Activated T-helper 1 cell treated with anti-CD3 and anti-CD28 coated beads, Interleukin-2, amount 50 U/mL, for 16 hours (primary cell): ENCODE measurements at places on chromosomes 1 and 21.

DNA sequence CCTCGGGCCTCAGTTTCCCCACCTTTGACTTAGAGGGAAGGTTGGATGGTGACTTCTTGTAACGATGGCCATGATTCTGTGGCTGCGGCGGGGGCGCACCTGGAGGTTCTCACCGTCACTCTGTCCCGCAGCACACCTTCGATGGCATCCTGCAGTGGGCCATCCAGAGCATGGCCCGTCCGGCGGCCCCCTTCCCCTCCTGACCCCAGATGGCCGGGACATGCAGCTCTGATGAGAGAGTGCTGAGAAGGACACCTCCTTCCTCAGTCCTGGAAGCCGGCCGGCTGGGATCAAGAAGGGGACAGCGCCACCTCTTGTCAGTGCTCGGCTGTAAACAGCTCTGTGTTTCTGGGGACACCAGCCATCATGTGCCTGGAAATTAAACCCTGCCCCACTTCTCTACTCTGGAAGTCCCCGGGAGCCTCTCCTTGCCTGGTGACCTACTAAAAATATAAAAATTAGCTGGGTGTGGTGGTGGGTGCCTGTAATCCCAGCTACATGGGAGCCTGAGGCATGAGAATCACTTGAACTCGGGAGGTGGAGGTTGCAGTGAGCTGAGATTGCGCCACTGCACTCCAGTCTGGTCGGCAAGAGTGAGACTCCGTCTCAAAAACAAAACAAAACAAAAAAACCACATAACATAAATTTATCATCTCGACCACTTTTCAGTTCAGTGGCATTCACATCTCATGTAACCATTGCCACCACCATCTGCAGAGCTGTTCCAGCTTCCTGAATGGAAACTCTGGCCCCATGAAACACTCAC is 2.1 kb upstream of the PFKL start:
- peak; percentile 48 for DNase-seq

GRCh38 chr1:14939527-14940284 is 213.8 kb upstream of the TMEM51 start:
- DNase-seq = no peak

GRCh38 chr1:150778409-150778808 is 12.8 kb upstream of the CTSS start:
- no peak for DNase-seq

- DNase-seq = no peak
Observed at GRCh38 chr1:76140227-76140626, 65.7 kb downstream of the ST6GALNAC3 start.

GRCh38 chr1:38332649-38333310 is 286.2 kb upstream of the POU3F1 start:
- no peak for DNase-seq

GRCh38 chr1:118291661-118292060 is 106.6 kb upstream of the SPAG17 start:
- DNase-seq = no peak

- no peak for DNase-seq
Observed at GRCh38 chr21:34018910-34019309, 54.5 kb upstream of the MRPS6 start.
